CD4-positive, alpha-beta memory T cell (primary cell): ENCODE measurements at places on chromosomes 7 and 10. TPM values are rescaled to one million over a fixed set of nuclear protein-coding genes. Genes with fewer than 3 reads are reported as not detected.

DNA sequence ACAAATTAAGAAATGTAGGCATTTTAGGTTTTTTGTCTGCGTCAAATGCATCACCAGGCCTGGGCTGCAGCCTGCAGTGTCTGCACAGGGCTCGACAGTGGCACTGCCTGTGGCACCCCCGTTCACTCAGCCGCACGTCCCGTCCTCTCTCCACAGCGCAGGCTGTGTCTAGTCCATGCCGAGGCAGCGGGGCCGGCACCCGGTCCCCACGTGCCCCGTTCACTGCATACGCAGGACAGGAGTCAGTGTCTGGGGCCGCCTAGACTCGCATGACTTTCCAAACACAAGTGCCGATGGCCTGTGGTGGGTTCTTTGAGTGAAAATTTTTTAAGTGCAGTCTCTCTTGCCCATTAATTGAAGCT is 446.4 kb downstream of the PTPRN2 start:
- no peak for DNase-seq
- H3K36me3 ChIP-seq, result no peaks in the 10 kb centered on the region
- no peaks in the 10 kb centered on the region for H3K27me3 ChIP-seq
- no peak overlapping the region for H3K4me3 ChIP-seq
- H3K4me1 ChIP-seq, result no peaks in the 10 kb centered on the region
- H3K27ac ChIP-seq, result no peak overlapping the region

- no peak overlapping the region for H3K27ac ChIP-seq
- H3K36me3 ChIP-seq, result no peaks in the 10 kb centered on the region
- peaks cover 2% of the 10 kb centered on the region for H3K27me3 ChIP-seq
Observed at GRCh38 chr7:94483843-94484242, 25.8 kb upstream of the CASD1 start.

GRCh38 chr7:81833401-81833800 is 63.6 kb upstream of the HGF start:
- DNase-seq, result no peak
- H3K4me3 ChIP-seq, result no peak overlapping the region
- H3K4me1 ChIP-seq, result no peaks in the 10 kb centered on the region
- no peaks in the 10 kb centered on the region for H3K27me3 ChIP-seq

OR2A7 gene
- total RNA-seq, result 3.9 TPM

- no peaks in the 10 kb centered on the region for H3K4me1 ChIP-seq
- no peak overlapping the region for H3K27ac ChIP-seq
- no peak overlapping the region for H3K4me3 ChIP-seq
- no peak for DNase-seq
- H3K27me3 ChIP-seq, result no peaks in the 10 kb centered on the region
Observed at GRCh38 chr7:49102411-49102810, 178.1 kb downstream of the CDC14C start.

HPSE2 gene
- total RNA-seq, result not detected
